GM12892 (cell line): ENCODE measurements at places on chromosomes 13 and 19.

DNA sequence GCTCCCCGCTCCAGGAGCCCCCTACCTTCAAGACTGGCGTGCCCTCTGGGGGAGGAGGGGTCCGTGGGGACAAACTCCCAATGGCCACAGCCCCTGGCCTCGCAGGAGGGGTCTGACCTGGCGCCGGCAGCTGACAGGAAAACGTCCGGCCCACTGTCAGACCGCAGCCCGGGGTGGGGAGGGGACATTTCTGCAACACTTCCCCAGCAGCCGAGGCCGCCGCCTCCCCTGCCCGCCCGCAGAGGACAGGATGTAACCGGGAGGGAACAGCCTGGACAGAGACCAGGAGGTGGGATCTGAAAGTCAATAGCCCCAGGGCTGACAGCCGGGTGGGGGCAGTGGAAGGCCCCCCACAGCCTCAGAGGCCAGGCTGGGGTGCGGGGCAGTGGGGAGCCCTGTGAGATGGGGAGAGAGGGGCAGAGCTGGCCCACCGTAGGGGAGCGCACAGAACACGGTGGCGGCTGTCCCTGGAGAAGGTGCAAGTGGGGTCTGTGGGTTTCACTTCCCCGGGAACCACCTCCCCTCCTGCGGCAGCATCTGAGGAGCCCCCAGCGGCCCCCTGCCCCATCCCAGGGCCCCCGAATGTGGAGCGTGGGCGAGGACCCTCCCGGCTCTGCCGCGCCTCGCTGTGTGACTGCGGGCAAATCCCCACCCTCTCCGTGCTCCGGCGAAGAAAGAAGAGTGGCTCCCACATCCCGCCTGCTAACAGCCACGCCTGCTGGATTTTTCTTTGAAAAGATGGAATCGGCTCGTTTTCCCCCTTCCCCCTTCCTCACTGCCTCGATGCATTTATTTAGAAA, at the start of gene PEAK3:
TSS of gene PEAK3 (minus strand) at position 114 of the 800 bp plus-strand sequence. CDS start 1,244 bp downstream, outside the sequence.
- DNase-seq: no peak

DNA sequence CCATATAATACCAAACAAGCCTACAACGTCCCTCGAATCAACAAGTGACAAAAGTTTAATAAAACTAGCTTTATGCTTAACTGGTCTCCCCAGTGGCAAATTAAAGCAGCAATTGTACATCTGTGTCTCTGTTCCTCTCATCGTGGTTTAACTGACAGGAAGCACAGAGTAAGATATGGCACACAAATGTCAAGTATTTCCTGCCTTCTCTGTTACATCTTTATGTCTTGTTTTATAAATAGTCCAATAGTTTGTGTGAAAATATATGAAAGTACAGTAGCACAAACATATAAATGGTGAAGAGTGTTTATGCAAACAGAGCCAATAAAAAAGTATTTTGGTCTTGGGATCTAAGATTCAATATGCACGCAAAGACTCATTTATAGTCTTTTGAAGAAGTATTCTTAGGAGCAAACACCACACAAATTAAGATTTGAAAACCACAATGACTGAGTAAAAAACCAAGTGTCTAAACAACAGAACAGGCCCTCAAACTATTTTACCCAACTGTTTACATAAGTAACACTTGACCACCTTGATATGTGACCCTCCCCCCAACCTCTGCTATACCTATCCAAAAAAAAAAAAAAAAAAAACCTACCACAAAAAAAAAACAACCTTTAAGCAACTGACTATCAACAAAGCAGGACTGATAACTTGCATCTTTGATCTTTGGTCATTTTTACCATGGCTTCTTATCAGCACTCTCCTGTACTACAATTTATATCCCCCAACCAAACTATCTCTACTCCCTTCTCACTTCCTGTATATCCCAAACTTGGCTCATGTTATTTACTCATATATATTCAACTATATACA, 14.0 kb downstream of the ELF1 start:
- DNase-seq: no peak

DNA sequence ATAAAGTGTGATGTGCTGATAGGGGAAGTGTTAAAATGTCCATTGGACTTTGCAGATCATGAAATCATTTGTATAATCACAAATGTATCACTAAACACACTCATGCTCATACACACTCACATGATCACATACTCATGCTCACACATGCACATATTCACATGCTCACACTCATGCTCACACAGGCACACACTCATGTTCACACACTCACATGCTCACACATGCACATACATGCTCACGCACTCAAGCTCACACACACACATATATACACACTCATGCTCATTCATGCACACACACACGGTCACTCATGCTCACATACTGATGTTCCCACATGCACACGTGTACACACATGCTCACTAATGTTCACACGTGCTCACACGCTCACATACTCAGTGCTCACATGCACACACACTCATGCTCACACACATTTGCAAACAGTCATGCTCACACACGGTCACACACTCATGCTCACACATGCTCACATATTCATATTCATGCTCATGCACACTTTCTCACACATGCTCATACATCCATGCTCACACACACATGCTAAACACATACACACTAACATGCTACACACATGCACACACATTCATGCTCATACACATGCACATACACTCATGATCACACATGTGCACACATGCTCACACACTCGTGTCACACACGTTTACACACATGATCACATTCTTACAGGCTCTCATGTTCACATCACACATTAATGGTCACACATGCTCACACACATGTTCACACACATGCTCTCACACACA, 116.7 kb upstream of the GJB6 start:
- DNase-seq: no peak

DNA sequence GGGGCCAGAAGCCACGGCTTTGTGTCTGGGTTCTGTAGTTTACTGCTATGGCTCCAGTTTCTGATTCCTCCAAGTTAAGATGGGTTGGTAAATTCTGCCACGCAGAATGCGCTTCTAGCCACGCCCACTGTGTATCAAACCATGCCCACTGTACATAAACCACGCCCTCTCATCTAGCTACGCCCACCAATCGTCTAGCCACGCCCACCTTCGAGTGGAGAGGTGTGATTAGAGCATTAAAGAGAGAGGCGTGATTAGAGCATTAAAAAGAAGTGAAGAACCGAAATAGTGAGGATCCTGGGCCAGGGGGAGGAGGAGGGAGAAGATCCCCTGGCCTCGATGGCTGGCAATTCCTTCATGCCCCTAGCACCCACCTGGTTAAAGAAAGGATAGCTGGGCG, 43.7 kb upstream of the ADGRE5 start:
- DNase-seq: no peak

DNA sequence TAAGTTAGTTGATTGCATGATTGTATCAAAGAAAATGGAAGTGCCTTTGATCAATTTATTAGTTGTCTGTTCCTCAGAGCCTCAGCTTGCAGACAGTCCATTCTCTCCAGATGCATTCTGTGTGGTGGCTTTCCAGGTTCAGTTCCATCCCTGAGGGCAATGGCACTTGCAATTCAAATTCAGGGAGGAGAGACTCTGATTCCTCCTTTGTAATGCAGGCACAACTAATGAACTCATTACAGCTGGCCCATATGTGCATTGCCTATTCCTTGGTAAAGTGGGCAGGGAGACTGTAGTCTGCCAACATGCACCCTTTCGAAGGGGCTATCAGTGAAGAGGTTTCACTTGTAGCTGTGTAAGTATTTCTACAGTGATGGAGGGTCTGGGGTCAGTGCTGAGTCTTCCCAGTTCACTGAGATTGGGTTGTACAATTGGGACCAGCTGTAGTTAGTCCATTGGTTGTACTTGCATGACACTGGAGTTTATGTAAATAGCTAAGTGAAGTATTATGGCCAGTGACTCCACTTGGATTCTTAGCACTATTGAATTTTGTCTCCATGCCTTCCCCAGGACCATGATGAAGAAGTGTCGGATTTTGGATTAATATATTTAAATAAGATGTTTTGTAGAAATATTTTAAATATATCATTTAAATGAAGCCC, 401.7 kb downstream of the GPC6 start:
- DNase-seq: no peak

- no peak for DNase-seq
Measured at GRCh38 chr13:106617561-106617960, 49.6 kb upstream of the ARGLU1 start.

- no peak for DNase-seq
Measured at GRCh38 chr13:36919171-36919832, 736 bp downstream of the SMAD9 start.

GRCh38 chr13:106530980-106531481, 4.4 kb downstream of the EFNB2 start:
- no peak for DNase-seq

DNA sequence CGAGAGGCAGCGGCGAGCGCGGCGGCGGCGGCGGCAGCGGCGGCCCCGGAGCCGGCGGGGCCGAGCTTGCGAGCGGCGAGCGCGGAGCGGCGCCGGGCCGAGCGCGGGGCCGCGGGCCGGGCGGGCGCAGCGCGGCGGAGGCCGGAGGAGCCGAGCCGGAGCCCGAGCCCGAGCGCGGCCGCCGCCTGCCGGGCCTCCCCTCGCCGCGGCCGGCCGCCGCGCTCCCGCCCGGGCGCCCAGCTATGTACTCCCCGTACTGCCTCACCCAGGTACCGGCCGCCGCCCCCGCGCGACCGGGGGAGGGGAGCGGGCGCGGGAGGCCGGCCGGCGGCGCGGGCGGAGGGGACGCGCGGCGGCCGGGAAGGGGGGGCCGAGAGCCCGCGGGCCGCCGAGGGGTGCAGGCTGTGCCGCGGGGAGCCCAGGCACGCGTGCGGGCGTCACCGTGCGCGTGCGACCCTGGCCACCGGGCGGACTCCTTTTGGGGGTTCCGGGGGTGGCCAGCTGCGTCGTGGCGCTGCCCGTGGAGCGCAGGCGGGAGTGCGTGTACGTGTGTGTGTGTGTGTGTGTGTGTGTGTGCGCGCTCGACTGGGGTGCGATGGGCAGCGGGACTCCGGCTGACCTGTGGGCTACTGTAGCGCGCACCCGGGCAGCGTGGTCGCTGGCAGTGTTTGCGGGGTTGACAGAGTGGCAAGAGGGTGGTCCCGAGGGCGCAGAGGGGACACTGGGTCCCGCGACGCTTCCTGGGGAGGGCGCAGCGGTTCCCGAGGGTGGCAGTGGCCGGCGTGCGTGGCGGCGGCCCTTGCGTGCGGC, 526 bp downstream of the NFIX start:
- DNase-seq: peak; percentile 71

DNA sequence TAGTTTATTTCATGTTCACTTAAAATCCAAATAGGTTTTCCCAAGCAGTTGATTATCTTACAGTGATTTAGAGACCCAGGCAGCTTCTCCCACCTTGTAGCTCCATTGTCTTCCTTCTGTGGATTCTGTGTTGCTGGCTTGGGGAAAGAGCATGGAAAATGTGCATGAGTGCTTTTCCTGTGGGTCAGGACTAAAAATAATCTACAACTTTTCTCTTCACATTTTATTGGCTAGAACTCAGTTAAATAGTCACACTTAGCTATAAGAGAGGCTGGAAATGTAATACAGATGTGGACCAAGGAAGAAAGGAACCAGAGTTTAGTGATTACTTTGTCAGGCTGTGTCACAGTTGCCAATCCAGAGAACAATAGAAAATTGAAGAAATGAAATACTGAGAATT, 198.8 kb downstream of the NBEA start:
- DNase-seq: no peak

DNA sequence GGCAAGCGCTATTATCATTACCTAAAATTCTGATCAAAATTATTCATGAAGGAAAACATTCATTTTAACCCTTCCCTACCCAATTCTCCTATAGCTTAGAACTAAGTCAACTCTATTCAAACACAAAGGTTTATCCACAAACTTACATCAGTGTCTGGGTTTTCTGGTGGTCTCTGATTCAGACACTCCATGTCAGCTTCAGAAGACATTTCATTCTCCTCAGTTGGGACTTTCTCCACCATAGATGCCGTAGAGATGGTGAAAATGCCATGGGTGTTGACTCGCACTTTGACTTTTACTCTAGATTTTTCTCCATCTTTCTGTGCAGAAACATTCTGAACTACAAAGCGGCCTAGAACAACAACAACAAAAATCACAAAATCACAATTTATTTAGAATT, 16.3 kb downstream of the HSPH1 start:
- DNase-seq: no peak

DNA sequence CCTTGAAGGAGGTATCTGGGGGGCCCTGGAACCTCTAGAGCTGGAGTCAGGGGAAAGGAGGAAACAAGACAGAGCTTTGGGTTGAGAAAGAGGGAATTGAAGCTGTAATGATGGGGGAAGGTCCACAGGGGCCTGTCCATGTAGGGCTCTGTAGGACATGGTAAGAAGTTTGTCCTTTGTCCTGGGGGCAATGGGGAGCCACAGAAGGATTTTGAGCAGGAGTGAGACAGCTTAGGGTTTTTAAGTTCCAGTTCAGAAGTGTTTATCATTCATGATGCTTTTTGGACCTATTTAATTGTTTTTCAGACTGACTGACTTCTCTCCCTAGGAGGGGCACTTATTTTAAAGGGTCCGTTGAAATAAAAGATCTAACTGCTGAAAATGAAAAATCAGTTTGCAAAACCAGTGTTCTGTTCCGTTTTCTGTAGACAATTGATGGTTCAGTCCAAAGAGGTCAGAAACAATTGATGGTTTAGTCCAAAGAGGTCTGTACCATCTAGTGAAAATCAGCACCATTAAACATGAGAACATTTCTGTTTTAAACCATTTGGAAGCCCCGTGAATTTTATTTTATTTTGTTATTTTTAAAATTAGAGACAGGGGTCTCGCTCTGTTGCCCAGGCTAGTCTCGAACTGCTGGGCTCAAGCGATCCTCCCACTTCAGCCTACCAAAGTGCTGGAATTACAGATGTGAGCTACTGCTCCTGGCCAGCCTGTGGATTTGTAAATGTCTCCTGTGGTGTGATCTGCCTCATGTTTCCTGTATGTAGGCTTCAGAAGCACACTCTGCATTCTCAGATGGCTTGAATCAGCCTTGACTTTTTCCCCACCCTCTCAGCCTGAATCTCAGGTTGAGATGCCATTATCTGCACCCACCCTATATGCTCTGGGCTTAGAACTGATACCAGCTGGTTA, 8.4 kb downstream of the PLD3 start:
- DNase-seq: no peak

DNA sequence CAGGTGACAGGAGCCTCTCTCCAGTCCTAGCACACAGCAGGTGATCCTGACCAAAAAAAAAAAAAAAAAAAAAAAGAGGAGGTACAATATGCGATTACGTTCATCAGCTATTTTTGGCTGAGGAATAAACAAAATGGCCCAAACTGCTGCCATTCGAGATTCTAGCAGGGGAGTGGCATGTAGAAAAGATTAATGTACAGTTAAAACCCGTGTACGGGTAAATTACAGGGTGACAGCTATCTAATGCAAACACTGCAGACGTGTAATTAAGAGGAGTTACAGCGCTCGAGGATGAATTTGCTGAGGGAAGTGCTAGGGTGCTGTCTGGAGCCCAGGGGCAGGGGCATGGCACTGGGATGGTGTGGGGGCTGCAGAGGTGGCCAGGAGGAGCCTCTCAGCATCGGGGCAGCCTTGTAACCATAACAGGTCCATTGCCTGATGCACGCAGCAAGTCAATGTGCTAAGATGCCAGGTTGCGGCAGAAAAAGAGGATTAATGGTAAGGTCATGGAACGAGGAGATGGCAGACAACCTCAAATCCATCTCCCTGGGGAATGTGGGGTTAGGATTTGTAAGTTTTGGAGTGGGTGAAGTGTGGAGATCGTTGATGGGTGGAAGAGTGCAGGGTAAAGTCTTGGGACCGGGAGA, 17.4 kb downstream of the CHST8 start:
- DNase-seq: no peak

GRCh38 chr13:70191034-70191433, 82.8 kb upstream of the KLHL1 start:
- no peak for DNase-seq

GRCh38 chr13:51396352-51396751, 56.5 kb downstream of the INTS6 start:
- DNase-seq: no peak
